ENCODE measurements at places on chromosomes 12 and 14.

DNA sequence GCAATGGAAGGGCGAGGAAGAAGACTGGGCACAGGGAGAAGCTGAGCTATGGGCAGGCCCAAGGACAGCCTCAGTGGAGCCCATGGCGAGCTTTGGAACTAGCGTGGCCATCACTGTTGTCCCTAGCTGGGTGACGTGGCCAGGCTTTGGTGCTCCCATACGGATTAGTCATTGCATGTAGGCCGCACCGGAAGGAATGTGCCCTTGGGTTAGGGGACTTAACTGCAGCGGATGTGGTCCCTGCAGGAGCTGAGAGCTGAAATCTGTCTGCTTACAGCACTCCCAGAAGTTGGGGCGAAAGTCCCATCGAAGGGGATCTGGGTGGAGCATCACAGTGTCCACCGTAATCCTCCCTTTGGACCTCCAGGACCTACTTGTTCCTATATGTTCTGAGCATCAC is 133.7 kb downstream of the PAPOLA start:
- DNase-seq, result no peak

DNA sequence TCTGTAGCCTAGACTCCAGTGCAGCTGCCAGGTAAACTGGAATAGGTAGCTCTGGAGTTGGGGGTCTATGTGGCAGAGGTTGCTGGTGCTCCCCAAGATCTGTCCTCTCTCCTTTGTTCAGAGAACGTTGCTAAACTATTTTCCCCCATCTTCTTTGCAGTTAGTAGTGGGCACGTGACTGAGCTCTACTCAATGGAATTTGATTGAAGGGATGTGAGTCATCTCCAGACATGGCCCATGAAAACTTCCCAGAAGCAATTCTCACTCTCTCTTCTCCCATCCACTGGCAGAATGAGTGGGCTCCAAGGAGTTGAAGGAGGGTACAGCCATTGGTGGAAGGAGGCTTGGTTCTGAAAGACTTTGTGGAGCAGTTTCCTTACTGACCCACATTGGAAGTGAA is 44.0 kb downstream of the PAH start:
- no peak for DNase-seq

GRCh38 chr12:57726151-57726883 is 12.2 kb downstream of the AGAP2 start:
- DNase-seq, result peak; percentile 44

DNA sequence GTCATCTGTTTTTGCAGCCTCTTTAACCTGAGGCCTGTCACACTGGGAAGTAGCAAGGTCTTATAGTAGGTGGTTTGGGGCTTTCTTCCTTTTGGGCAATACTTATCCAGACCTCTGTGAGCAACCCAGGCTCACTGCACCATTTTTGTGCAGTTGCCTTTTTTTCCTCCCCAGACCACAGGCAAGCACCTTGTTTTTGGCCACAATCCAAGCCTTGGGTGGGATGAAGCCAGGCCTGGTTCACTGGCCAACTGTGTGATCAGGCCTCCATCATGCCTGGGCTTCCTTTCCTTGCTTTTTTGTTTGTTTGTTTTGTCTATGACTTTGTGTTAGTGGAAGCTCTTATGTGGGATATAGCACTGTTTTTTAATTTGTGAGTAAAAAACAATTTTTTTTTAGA is 71.7 kb downstream of the DNAH10 start:
- DNase-seq, result no peak

- DNase-seq, result peak; percentile 37
Observed at GRCh38 chr14:74459289-74459946, 33.4 kb upstream of the SYNDIG1L start.

Measured in activated naive CD4-positive, alpha-beta T cell treated with anti-CD3 and anti-CD28 coated beads, Interleukin-2, amount 10 ng/mL, durations not matched to agents 7 days and 5 days (primary cell).